RPMI8226 (cell line): ENCODE measurements at places on chromosomes 12 and 14.
A peak's percentile ranks its signal among the peaks of the same experiment; 100 is the strongest.

- no peak for DNase-seq
Observed at GRCh38 chr12:28100717-28101116, 89.5 kb upstream of the CCDC91 start.

- DNase-seq: peak; percentile 73
Observed at GRCh38 chr12:96720363-96720705, 186.7 kb upstream of the NEDD1 start.

DNA sequence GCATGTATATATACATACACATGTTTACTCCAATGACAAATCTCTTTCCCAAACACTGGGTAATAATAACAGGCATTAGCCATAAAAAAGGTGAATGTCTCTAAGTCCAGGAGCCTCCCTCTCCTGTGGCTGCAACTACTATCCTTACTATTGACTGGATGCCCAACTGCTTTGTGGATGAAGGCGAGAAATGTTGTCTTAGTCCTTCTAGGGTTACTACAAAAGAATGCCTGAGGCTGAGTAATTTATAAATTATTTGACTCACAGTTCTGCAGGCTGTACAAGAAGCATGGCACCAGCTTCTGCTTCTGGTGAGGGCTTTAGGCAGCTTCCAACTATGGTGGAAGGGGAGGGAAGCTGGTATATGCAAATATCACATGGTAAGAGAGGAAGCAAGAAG lies 366.0 kb upstream of the DDHD1 start:
- no peak for DNase-seq

- DNase-seq: no peak
Observed at GRCh38 chr12:107437954-107438353, 247.6 kb upstream of the PWP1 start.

DNA sequence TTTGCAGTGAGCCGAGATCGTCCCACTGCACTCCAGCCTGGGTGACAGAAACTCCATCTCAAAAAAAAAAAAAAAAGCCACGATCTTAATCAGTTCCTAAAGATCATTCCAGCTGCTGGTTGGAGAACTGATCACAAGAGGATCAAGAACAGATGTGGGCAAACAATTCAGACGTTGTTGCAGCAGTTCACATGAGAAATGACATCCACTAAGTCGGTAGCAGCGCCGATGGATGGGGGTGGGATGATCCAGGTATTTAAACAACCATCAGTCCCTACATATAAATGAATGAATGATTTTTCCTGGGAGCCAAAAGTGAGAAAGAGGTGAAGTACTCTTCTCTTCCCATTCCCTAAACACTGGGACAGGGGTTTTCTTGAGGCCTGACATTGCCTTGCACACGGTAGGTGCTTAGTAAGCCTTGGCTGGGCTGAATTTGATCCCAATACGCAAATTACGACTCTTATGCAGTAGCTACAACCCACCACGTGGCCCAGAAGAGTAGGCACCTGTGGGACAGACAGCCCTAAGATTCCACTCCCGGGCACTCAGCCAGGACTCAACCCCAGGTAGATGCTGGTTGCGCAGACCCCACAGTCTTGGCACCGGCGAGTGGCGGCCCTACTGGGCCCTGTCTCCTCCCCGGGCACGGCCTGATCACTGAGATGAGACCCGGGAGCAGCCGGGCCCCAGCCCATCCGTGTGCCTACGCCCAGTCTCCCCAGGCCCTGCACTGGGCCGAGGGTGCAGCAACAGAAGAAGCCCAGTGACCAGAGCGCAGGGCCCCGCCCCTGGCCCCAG lies 565 bp downstream of the SPRYD3 start:
- peak; percentile 90 for DNase-seq

DNA sequence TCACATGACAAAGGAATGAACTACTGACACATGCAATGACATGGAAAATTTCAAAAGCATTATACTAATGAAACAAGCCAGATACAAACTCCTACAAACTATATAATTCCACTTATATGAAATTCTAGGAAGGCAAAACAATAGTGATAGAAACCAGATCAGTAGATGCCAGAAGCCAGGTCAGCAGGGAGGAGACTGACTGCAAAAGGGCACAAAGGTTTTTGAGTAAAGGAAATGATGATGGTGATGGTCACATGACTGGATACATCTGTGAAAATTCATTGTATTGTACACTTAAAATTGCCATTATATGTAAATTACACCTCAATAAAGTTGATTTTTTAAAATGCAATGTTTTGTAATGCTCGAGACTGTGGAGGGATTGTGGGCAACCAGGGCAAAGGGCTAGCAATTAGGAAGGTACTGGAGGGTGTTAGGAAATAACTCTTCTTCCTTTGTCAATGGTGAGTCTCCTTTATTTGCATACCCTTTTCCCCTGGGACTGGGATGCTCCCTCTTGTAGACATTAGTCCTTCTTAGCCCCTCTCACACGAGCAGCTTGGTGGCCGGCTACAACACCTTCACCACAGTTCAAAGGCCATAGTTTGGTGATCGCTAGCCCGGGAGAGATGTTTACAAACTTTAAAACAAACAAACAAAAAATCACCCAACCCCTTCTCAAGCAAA lies 6.7 kb upstream of the PRPF40B start:
- DNase-seq: no peak

- no peak for DNase-seq
Observed at GRCh38 chr12:94849411-94849976, 154.0 kb downstream of the NDUFA12 start.
